ENCODE measurements at places on chromosomes 12 and 14.

- DNase-seq, result no peak
Measured at GRCh38 chr12:44847403-44847802, 28.7 kb downstream of the NELL2 start.

DNA sequence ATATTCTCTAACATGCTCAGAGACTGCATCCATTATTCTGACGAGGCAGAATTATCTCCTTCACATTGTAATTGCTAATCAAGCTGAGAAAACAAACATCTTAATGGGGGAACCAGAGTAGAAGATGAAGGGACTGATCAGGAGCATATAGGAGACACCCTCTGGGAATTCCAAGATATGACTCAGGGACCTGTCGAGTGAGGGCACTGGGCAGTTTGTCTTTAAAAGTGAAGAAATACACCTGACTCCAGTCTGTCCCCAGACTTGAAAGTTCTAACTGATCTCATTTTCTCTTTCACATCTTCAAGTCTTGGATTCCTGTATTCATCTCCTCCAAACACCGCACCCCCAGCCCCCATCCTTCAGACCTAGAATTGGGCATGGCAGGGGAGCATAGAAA lies 226.9 kb upstream of the PLXNC1 start:
- DNase-seq, result no peak

- DNase-seq, result no peak
Measured at GRCh38 chr12:56317675-56318074, 1.9 kb upstream of the CNPY2 start.

- DNase-seq, result no peak
Measured at GRCh38 chr12:96236221-96236822, 42.1 kb downstream of the ELK3 start.

GRCh38 chr14:75430526-75430925 lies 2.7 kb downstream of the JDP2 start:
- no peak for DNase-seq

GRCh38 chr14:48665077-48665784 lies 920.9 kb downstream of the RPS29 start:
- DNase-seq, result no peak

DNA sequence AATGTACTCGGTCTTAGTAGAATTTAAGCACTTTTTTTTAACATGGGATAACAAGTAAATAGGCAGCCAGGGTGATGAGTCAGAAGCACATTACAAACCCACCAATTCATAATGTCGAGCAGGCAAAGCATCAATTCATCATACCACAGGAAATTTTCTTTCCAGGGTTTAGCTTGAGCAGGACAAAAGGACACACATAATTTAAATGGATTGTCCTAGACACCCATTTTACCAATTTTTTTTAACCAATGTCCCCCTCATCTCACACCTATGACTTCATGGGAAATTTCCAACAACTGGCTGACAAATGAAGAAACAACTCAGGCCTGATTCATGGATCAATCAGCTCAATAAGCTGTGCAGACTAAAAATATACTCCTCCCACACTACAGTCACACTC lies 58.8 kb upstream of the FOXG1 start:
- no peak for DNase-seq

Measured in NCI-H146 (cell line).